ENCODE measurements at places on chromosomes 16 and 17.

- no peak for DNase-seq
These were observed 744 bp downstream of the SALL1 start for GRCh38 chr16:51150165-51150887.

GRCh38 chr16:66695471-66695934 lies 1.0 kb downstream of the CMTM4 start:
- no peak for DNase-seq

GRCh38 chr16:65932350-65933072 lies 434.0 kb upstream of the CDH5 start:
- no peak for DNase-seq

- no peak for DNase-seq
These were observed 48.7 kb downstream of the RGS9 start for GRCh38 chr17:65185668-65186382.

- no peak for DNase-seq
These were observed 23.8 kb downstream of the SPHK1 start for GRCh38 chr17:76408037-76408849.

- no peak for DNase-seq
These were observed 596 bp downstream of the SEPHS2 start for GRCh38 chr16:30445149-30445407.

- DNase-seq: no peak
These were observed 20.0 kb downstream of the MAP3K14 start for GRCh38 chr17:45296833-45297124.

DNA sequence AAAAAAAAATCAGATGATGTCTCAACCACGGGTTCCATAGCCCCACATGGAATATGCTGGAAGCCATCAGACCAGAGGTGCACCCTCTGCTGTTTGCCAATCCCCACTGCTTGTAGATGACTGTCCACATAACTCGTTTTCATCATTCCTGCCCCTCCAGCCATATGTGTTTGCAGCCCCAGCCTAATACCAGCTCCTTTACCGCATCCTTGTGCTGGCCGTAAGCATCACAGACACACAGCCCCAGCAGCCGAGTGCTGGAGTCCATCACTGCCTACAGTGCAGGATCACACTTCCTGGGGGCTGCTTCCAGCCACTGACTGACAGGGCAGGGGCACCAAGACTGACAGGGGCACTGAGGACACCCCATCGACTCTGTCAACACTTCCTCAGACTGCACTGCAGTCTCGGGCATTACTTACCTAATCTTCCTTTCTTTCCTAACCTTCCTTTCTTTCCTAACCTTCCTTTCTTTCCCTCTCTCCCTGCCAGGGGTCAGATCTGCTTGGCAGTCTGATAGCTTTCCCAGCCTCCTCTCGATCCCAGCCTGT lies 5.0 kb downstream of the RCVRN start:
- DNase-seq: no peak

DNA sequence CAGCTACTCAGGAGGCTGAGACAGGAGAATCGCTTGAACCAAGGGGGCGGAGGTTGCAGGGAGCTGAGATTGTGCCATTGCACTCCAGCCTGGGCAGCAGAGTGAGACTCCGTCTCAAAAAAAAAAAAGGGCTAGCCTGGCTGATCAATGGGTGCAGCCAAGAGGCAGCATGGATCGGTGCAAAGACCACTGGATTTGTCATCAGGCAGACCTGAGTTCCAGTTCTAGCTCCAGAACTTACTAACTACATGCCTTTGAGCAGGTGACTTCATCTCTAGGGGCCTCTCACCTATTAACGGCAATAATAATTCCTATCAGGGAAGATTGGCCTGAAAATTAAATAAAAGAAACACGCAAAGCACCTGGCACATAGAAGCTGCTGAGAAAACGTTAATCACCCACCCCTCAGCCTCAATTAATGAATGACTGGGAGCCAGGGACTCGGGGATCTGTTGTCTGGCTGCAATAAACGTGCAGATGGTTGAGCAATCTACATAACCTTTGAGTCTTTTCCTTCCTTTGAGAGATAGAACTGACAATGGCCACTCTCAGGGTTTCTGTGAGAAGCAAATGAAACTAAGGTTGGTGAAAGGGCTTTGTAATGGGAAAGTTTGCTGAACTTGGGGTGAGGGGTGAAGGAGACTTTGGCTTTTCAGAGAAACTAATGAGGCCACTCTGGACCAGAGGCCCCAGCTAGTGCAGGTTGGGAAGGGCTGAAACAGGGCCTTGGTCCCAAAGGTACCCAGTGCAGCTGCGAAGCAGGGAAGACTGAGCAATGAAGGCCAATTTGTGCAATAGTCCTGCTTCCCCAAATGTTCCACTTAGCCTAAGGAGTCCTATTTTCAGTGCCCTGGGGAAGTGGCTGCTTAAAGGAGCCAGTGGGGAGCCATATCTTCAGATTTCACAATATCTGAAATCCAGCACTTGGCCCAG lies 7.6 kb downstream of the SEZ6L2 start:
- DNase-seq: no peak

- DNase-seq: no peak
These were observed 162.4 kb upstream of the FAM20A start for GRCh38 chr17:68763562-68763961.

DNA sequence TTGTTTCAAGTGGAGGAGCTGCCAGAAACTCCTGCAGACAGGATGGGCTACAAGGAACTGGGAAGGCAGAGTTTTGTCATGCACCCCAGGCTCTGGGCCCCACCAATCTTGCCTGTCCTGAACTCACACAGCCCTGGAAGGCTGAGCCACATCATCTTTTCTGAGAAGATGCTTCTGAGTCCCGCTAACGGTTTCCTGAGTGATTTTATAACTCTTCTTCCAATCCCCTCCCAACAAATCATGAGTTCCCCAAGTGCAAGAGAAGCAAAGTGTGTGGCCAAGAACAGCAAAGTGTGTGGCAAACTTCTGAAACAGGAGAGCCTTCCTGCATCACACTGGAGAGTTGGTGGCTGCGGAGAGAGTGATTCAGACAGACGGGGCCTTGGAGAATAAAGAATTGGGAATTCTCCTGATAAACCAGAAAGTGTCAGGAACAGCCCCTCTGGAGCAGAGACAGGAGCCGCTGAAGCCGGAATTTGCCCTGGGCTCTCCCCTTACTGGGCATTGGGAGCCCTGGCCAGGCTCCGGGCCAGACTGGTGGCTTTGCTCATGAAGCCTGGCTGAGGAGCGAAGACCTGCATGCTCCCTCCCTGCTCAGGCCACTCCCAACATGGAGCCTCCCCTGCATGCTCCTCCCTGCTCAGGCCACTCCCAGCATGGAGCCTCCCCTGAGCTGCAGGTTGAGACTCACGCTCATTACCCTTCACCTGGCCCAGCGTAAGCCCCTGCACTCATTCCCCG lies 47.2 kb downstream of the PITPNM3 start:
- no peak for DNase-seq

- no peak for DNase-seq
These were observed 2.0 kb upstream of the SCN4A start for GRCh38 chr17:63974594-63975192.

GRCh38 chr16:73172241-73172972 lies 124.5 kb upstream of the ZFHX3 start:
- DNase-seq: peak; percentile 74

- no peak for DNase-seq
These were observed 1.6 kb downstream of the NEURL4 start for GRCh38 chr17:7327501-7327900.

All from right renal cortex interstitium (tissue), 3 donors.